ENCODE measurements at places on chromosomes 2 and 18. TPM values are rescaled to one million over a fixed set of nuclear protein-coding genes. Genes with fewer than 3 reads are reported as not detected.

The MAIP1 gene
- 10.4 TPM for total RNA-seq

The ANKRD30BL gene
- total RNA-seq: not detected

The LCT gene
- not detected for total RNA-seq

The C18orf54 gene
- 1.7 TPM for total RNA-seq

DNA sequence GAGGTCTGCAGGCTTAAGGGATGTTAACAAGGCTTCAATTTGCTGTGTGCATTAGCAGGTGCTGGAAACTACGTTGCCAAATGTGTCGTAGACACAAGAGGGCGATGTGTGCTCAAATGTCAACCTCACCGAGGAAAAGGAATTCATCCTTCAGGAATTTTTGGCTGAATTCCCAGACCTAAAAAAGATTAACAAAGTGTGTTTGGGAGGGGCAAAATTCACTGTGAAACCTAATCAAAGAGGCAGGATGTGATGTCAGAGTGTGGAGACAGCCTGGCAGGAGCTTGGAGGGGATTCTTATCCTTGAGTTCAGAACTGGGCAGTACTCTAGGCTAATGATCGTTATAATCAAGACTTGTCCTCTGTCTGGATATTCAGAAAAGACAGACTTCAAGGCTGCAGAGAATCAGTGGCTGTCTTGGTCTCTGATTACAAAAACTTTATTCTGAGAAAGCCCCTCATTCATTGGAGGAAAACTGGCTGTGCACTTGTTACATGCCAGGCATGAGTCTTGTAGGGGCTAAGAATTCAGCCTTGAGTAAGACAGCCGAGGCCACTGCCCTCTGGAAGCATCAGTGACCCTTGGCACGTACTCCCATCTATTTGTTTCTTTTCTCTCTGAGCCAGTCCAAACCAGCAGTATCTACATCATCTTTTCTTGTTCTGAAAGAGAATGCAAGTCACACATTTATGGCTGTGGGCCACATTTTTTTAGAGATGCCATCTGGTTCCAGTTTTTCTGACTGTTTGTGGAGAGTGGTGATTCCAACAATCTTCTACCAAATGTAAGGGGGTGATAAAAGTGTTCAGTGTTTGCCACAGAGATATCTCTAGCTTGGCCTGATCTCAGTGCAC, 18.7 kb upstream of the SCYGR1 start:
- H3K36me3 ChIP-seq: no peaks in the 10 kb centered on the region
- DNase-seq: no peak
- peaks cover 23% of the 10 kb centered on the region for H3K4me1 ChIP-seq
- H3K4me3 ChIP-seq: no peak overlapping the region
- H3K27ac ChIP-seq: peak overlapping the region; percentile 76

DNA sequence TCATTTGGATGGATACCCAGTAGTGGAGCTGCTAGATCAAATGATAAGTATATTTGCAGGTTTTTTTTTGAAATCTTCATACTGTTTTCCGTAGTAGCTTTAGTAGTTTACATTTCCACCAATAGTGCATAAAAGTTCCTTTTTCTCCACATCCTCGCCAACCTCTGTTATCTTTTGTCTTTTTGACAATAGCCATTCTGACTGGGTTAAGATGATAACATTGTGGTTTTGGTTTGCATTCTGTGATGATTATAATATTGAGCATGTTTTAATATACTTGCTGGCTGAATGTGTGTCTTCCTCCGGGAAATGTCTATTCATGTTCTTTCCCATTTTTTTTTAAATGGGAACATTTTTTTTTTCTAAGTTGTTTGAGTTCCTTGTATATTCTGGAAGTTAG, 260.0 kb downstream of the GULP1 start:
- no peak overlapping the region for H3K27ac ChIP-seq
- no peaks in the 10 kb centered on the region for H3K4me1 ChIP-seq
- no peaks in the 10 kb centered on the region for H3K27me3 ChIP-seq
- no peaks in the 10 kb centered on the region for H3K36me3 ChIP-seq
- H3K4me3 ChIP-seq: no peak overlapping the region

GRCh38 chr18:76496194-76496890, 1.3 kb upstream of the ZNF516 start:
- no peak for DNase-seq
- no peaks in the 10 kb centered on the region for H3K36me3 ChIP-seq
- H3K27me3 ChIP-seq: no peaks in the 10 kb centered on the region
- H3K27ac ChIP-seq: peak overlapping the region; percentile 80
- H3K4me3 ChIP-seq: peak overlapping the region; percentile 60

- H3K4me3 ChIP-seq: no peak overlapping the region
- H3K27me3 ChIP-seq: no peaks in the 10 kb centered on the region
- no peaks in the 10 kb centered on the region for H3K36me3 ChIP-seq
- H3K27ac ChIP-seq: no peak overlapping the region
Measured at GRCh38 chr2:138712212-138712979, 67.8 kb downstream of the NXPH2 start.

GRCh38 chr2:233244818-233245217, 6.7 kb upstream of the ATG16L1 start:
- H3K4me3 ChIP-seq: no peak overlapping the region
- peaks cover 31% of the 10 kb centered on the region for H3K4me1 ChIP-seq
- no peaks in the 10 kb centered on the region for H3K27me3 ChIP-seq
- H3K36me3 ChIP-seq: no peaks in the 10 kb centered on the region
- H3K27ac ChIP-seq: no peak overlapping the region

- no peaks in the 10 kb centered on the region for H3K36me3 ChIP-seq
- no peak for DNase-seq
- no peak overlapping the region for H3K4me3 ChIP-seq
- H3K27me3 ChIP-seq: no peaks in the 10 kb centered on the region
- H3K27ac ChIP-seq: no peak overlapping the region
- H3K4me1 ChIP-seq: no peaks in the 10 kb centered on the region
Measured at GRCh38 chr2:99000708-99001107, 64.7 kb upstream of the CRACDL start.

GRCh38 chr2:98915751-98916358, 20.2 kb downstream of the CRACDL start:
- no peak overlapping the region for H3K4me3 ChIP-seq
- DNase-seq: no peak
- peak overlapping the region; percentile 32 for H3K27ac ChIP-seq
- H3K4me1 ChIP-seq: peaks cover 23% of the 10 kb centered on the region
- H3K27me3 ChIP-seq: peaks cover 17% of the 10 kb centered on the region

- no peak overlapping the region for H3K4me3 ChIP-seq
- no peaks in the 10 kb centered on the region for H3K27me3 ChIP-seq
- no peaks in the 10 kb centered on the region for H3K36me3 ChIP-seq
- H3K4me1 ChIP-seq: no peaks in the 10 kb centered on the region
- DNase-seq: no peak
Measured at GRCh38 chr18:46484971-46485370, 172.0 kb downstream of the LOXHD1 start.

DNA sequence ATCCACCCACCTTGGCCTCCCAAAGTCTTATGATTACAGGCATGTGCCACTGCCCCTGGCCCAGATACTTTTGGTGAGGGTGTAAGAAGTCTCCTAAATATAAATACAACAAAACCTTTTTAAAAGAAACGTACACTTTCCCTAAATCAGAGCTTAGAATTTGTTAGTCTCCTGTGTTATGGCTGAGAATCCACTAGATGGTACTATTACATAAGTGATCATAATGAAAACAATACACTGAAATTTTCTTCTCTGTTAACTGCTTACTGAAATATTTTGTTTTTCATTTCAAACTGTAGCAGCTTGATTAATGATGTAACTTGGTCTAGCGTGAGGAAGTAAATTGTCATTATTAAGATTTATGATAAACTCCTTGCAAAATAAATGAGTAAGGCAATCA, 74.8 kb upstream of the FAM98A start:
- H3K27ac ChIP-seq: no peak overlapping the region
- H3K27me3 ChIP-seq: no peaks in the 10 kb centered on the region

- H3K36me3 ChIP-seq: no peaks in the 10 kb centered on the region
- H3K4me3 ChIP-seq: no peak overlapping the region
- H3K27me3 ChIP-seq: no peaks in the 10 kb centered on the region
- H3K27ac ChIP-seq: no peak overlapping the region
Measured at GRCh38 chr18:46636040-46636630, 20.9 kb downstream of the LOXHD1 start.

DNA sequence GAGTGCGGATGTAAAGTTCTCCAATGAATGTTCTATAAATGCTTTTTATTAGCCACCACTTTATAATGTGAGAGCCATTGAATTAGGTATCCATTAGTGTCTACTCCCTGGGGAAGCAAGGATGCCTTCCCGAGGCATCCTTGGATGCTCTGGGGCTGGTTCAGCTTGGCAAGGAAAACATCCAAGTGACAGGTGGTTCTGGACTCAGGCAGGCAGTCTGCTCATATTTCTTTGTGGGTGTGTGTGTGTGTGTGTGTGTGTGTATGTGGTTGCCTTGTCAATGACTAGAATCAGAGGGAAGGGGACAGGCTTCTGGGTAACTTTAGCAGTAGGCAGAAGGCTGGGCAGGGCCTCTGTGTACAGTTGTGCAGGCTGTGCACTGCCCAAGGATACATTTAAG, 149.2 kb downstream of the TSN start:
- no peak for DNase-seq
- no peak overlapping the region for H3K27ac ChIP-seq
- H3K36me3 ChIP-seq: no peaks in the 10 kb centered on the region

DNA sequence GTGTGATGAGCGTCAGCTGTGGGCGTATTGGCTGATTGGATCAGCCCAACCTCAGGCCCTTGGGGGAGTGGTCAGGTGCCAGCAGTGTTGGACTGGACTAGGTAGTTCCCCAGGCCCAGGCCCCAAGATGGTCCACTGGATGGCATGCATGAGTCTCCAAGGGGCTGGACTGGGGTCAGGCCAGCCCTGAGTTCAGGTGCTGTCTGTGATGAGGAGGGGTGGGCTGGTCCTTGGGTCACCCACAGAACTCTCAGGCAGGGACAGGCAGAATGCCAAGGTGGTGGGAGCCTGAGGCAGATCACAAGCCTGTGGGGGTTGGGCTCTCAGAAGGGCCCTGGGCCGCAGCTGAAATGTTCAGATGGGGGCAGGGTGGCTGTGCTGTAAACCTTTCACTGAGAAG, 59.5 kb upstream of the THUMPD2 start:
- no peak overlapping the region for H3K27ac ChIP-seq
- no peaks in the 10 kb centered on the region for H3K36me3 ChIP-seq
- H3K4me3 ChIP-seq: no peak overlapping the region
- H3K27me3 ChIP-seq: no peaks in the 10 kb centered on the region
- no peak for DNase-seq
- H3K4me1 ChIP-seq: no peaks in the 10 kb centered on the region
